ENCODE measurements at places on chromosomes 1 and 21. TPM values are rescaled to one million over a fixed set of nuclear protein-coding genes. Genes with fewer than 3 reads are reported as not detected.

Gene OTUD7B
- 16.3 TPM for total RNA-seq

Gene DNAJB4
- total RNA-seq = 4.1 TPM

Gene TEX50
- total RNA-seq = not detected

Gene C4BPA
- not detected for total RNA-seq

Gene PLXNA2
- total RNA-seq = 6.7 TPM

Gene TNFRSF9
- total RNA-seq = 0.29 TPM

Gene CAMK1G
- total RNA-seq = not detected

Gene FAF1
- total RNA-seq = 66.7 TPM

Gene TMEM81
- 1.8 TPM for total RNA-seq

Gene RPRD2
- total RNA-seq = 13.9 TPM

Gene FCAMR
- total RNA-seq = not detected

Gene TNFRSF1B
- total RNA-seq = 3.6 TPM

Gene FCRL6
- total RNA-seq = not detected

Gene INKA2
- 4.0 TPM for total RNA-seq

Gene RPTN
- not detected for total RNA-seq

Gene ZNF436
- 7.5 TPM for total RNA-seq

Data from A375 (cell line).